ENCODE measurements at places on chromosomes 2 and 18. TPM values are rescaled to one million over a fixed set of nuclear protein-coding genes. Genes with fewer than 3 reads are reported as not detected.

MMADHC gene
- polyA plus RNA-seq: 84.8 TPM

C2orf15 gene
- 6.6 TPM for polyA plus RNA-seq

- DNase-seq: no peak
Measured at GRCh38 chr18:57698571-57699276, 77.1 kb upstream of the NARS1 start.

DNA sequence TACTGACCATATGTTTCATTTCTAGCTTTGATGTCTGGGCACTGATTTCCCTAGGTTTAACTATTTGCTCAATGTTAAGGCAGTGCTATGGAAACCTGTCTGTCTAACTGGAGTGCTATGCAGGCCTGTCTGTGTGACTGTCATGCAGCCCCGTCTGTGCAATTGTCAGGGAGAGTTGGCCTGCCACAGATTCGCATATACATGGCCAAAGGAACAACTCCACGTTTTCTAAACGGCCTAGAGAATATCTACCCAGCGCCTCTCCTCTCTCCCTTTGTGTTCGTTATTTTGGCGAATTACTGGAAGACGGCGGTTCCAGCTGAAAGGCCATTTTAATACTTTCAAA, 59.6 kb upstream of the PSME4 start:
- no peak for DNase-seq

DNA sequence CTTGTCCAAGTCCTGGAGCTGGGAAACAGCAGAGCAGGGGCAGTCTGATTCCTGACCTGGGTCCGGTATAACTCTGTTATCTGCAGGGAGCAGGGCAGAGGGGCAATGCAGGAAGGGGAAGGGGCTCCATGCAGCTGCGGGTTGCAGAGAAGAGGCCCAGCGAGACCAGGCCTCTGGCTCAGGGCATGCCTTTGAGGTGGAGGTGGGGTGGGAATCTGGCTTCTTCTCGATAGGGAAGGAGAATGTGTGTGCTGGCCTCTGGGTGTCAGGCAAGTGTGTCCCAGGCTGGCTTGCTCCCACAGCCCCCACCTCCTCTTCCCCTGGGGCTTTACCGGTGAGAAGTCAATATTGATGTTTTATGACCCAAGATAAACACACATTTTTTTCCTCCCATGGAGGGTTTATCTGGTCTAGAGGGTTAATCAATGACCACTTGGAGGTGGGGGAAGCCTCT, 187.1 kb upstream of the HAAO start:
- peak; percentile 75 for DNase-seq

GRCh38 chr2:122988395-122989221, 1036.5 kb upstream of the CNTNAP5 start:
- no peak for DNase-seq

- DNase-seq: no peak
Measured at GRCh38 chr18:58186258-58186948, 142.4 kb downstream of the NEDD4L start.

DNA sequence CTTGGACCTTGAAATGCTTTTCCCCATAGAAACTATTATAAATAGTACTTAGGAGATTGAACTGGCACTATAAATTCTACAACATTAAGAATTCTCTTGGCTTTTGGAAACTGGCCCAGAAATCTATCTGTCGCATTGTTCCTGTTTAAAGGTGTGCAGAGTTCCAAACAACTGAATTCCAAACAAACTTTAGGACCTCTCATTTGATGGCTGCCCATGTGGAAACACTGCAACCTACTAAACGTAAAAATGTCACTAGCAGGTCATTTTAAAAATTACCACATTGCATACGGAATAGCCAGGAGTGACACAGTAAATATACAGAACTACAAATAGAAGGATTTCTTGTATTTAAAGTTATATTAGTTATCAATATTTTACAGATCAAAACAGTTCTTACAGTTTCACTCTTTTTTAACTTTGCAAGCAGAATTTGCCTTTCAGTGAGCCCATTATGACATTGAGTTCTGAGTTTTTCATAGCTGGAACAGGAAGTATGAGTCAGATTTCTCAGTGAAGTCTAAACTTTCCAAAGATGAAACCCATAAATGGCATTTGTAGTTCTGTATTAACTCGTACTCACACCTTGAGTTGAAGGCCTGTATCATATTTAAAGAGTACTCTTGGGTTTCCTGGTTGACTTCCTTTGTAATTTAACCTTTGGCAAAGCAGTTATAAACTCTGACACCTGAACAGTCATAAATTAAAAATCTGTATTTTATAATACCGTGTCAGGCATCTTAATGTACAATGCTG, 142.3 kb upstream of the BOD1L2 start:
- DNase-seq: peak; percentile 25

DNA sequence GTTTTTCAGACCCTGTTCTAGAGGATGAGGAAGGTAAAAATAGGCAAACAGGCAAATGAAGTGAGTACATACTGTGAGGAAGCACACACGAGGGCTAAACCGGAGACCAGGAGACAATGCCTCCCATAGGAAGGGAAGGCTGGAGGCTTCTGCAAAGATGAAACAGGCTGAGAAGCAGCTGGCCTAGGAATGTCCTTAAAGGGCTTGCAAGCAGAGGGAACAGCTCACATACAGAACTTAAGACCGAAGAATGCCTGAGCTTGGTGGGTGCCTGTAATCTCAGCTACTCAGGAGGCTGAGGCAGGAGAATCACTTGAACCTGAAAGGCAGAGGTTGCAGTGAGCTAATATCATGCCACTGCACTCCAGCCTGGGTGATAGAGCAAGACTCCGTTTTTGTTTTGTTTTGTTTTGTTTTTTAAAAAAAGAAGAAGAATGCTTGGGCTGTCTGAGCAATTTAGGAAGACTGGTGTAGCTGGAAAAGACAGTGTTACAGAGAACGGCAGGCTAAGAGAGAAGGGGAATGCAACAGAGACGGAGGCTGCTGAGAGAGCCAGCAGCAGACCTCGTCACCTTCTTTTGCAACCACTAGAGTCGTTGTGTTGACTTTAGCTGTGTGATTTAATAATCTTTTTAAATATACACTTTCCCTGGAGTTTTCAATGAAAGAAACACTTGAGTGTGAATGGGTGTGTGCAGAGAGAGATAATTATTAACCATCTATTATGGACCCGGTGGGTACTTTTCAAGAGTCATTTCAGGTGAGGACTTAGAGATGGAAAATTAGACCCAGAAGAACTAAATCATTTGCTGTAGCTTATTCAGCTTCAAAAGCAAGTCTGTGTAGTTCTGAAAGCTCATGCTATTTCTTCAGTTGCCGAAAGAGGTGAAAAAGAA, 232.8 kb downstream of the GALR1 start:
- no peak for DNase-seq
